ENCODE measurements at places on chromosomes 11 and 22. TPM values are rescaled to one million over a fixed set of nuclear protein-coding genes. Genes with fewer than 3 reads are reported as not detected.

DNA sequence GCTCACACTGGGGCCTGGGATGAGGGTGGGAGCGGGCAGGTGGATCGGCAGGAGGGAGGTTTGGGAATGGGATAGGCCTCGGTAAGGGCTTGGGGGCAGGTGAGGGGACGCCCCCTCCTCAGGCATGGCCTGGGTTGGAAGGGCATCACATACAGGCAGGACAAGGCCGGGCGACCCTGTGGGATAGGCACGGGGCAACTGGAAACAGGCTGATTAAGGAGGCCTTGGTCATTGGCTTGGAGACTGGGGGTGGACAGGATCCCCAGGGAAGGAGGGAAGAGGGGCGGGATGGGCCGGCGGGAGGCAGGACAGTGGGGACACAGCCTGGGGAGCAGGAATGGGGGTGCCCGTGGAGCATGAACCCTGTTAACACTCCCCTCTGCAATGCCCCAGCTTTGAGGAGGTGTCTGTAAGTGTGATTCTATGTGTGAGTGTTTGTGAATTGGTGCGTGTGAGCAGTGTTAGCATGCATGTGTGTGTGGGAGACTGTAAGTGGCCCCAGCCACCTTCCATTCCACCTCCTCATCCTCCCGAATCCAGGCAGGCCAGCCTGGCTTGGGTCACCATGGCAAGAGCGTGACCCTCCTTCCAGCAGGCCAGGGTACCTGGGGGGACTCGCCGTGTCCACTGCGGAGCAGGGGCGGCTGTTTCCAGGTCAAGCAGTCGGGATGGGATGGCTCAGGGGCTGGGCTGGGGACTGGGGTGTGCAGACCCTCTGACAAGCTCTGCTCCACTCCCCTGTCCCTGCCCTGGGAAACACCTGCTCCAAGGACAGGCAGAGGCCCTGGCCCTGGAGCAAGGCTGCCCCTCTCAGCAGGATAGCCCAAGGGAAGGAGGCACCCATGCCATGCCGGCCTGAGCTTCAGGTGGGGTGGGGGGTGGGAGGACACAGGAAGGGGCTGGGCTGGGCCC is 3.4 kb upstream of the PIM3 start:
- DNase-seq: peak; percentile 20

DNA sequence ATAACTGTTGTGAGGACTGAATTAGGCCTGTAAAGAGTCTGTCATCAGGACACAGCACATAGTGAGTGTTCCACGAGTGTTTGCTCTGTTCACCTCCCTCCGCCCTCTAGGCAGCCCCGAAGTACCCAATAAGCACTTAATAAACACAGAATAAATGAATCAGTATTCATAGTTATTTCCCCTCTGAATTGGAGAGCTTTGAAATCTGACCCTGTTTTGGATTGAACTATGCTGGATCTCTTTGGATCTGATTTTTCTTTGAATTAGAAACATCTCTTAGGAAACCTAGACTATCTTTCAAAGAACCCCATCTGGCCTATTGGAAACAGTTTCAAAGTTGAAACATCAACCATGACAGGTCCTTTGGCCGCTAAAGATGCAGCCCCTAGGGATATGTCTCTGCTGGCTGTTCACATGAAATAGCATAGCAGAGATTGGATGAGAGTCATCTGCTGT is 615.5 kb downstream of the NTM start:
- DNase-seq: no peak

GRCh38 chr22:46203601-46203980 is 46.5 kb downstream of the CDPF1 start:
- no peak for DNase-seq

The SAC3D1 gene
- 9.1 TPM for total RNA-seq

- DNase-seq: no peak
These were observed 27.8 kb downstream of the LRP5 start for GRCh38 chr11:68340003-68340767.

GRCh38 chr11:104776501-104777170 is 121.6 kb downstream of the CASP12 start:
- DNase-seq: no peak

The ROBO3 gene
- total RNA-seq: 7.4 TPM

The NXPE2 gene
- total RNA-seq: not detected

- no peak for DNase-seq
These were observed 67.4 kb upstream of the PRDM11 start for GRCh38 chr11:45079075-45079444.

DNA sequence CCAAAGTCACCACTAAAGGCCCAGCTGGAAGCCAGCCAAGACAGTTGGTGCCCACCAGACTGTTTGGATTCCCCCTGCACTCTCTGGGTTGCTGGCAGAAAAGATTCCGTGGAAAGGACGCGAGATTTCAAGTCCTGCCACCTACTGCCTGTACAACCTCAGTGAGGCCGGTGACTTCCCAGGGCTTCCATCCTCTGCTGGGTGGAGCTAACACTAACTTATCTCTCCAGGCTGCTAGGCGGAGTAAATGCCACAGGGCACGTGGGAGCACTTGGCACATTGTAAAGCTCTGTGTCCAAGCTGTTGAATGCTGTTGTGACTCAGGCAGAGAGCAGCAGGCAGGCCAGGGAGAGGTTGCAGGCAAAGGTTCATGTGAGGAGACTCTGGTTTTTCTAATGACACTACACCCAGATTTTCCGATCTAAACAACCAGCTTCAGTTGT is 50.9 kb upstream of the CDON start:
- DNase-seq: no peak

The CCDC73 gene
- total RNA-seq: not detected

DNA sequence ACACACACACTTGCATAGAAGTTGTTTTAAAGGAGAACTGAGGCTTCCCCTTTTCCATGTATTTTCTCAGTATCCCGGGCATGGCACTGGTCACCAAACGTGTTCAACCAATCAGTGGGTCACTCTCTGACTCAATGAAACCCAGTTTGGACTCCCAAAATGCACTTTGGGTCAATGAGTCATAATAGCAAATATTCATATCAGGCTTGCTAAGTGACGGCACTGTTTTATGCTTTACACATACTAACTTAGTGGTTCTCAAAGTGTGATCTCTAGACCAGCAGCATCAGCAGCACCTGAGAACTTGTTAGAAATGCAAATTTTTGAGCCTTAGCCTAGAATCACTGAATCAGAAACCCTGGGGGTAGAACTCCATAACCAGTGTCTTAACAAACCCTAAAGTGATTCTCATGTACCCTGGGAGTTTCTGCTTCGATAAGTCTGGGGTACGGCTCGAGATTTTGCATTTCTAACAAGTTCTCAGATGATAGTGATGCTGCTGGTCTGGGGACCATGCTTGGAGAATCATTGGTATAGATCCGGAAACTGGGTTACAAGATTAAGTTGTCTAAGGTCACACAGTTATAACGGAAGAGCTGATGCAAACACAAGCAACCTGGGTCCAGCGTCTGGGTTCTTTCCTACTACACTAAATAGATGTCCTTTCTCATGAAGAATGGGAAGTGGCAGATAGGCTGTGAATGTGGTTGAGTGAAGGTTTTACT is 35.6 kb downstream of the ETS1 start:
- DNase-seq: no peak

The POU2AF1 gene
- total RNA-seq: 1.4 TPM

GRCh38 chr11:11524436-11525061 is 97.3 kb downstream of the GALNT18 start:
- no peak for DNase-seq

DNA sequence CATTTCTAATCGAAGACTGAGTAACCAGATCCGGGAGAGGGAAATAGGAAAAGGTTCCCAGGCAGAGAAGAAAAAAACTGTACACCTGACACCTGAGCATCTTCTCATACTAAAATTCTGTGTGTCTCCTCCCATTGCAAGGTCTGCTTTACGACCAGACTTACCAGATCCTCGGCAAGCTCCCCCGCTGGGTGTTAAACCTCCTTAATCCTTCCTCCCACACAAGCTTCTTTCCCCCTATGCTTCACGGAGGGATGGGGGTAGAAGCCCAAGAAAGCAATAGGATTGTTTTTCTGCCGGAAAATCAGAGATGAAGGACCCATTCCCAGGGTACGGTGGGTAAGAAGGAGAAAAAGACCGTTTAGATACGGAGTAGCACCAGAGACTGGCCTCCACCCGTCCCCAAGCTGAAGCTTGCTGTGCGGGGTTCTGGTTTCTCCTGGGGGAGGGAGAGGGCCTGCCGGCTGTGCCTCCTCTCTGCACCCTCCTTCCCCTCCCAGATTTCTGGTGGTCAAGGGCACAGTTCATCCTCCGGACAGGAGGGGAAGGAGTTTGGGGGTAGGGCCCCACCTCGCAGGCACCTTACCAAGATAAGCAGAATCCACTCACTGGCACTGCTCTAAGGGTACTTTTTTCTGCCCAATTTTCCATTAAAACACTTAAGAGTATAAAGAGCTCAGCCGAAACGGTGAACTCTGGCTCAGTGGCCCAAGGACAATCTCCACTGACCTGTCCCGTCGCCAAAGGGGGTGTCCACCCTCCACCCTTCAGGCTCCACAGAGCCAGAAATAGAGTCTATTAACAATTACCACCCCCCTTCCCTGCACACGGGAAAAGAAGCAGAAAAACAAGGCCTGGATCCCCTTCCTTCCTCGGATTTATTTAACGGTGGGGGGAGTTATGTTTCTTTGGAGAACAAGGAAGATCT is 1.2 kb downstream of the TOB2 start:
- peak; percentile 36 for DNase-seq

DNA sequence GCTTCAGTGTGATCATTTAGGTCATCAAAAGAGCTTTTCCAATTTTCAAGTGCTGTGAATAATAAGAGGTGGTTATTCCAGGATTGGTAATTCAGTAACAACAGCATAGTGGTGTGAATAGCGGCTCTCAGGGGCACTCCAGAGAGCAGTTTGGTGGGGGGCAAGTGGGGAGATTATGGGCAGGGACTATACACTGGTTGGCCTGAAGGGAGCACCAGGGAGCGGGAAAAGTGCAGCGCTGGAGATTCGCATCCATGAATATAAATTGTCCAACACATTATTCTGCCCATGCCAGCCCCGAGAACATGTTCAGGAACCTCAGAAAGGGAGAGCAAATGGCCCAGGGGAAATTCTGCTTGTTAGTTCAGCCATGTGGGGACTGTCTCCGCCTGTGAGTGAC is 37.9 kb downstream of the OR6Q1 start:
- DNase-seq: no peak

GRCh38 chr11:18703001-18703763 is 4.6 kb downstream of the TMEM86A start:
- no peak for DNase-seq

- peak; percentile 77 for DNase-seq
These were observed 5.2 kb downstream of the TMEM134 start for GRCh38 chr11:67463680-67464410.

Data from upper lobe of left lung (tissue), 6 donors.